ENCODE measurements at places on chromosomes 1 and 21. TPM values are rescaled to one million over a fixed set of nuclear protein-coding genes. Genes with fewer than 3 reads are reported as not detected.

DNA sequence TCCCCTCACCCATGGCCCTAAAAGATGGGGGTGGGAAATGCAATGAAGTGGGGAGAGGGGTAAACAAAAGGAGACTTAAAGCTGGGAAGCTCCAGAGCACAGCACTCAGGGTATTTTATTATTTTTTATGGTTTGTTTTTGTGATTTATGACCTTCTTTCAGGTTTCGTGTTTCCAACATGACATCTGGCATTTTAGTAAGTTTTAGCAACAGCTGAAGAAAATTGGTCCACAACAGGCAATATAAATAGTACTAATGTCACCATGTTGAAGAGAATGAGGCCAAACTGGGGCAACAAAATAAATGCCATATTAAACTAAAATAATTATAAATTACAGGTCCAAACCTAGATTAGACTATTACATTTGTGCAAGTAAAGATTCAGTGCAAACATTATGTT, 56.3 kb downstream of the TBX15 start:
- no peak for DNase-seq

GRCh38 chr1:182348961-182349747, 42.4 kb downstream of the GLUL start:
- DNase-seq: no peak

DNA sequence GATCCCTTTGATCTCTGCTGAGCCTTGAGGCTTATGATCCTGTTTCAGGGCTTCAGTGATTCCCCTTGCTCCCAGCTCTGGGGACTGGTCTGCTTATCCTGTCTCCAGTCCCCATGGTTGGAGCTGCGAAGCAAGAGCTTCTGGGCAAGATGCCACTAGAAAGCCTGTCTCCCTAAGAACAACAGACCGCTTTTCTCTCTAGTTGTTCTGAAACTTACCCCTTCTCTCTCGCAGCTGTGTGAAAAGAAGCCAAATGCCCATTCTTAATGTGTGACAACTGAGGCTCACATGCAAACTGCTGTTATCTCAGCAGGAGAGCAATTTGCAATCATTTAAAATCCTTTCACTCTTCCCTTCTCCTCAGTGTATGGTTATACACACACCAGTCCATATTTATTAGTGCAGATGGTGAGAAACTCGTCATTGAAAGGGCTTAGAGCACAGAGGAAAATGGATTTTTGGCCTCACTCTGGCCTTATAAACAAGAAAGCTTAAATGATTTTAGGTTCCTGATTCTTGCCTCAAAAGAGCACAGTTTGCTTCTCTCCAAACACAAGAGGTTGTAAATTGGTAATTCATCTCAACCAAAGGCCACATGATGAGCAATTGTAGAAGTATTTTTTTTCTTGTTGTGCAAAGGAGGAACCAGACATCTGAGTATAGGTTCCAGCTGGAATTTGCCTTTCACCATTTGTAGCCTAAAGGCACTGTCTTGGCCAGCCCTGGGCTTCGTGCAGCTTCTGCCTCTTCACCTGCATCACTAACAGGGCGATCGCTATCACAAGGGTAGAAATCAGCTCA, 179.2 kb upstream of the LMO4 start:
- DNase-seq: peak; percentile 72

DNA sequence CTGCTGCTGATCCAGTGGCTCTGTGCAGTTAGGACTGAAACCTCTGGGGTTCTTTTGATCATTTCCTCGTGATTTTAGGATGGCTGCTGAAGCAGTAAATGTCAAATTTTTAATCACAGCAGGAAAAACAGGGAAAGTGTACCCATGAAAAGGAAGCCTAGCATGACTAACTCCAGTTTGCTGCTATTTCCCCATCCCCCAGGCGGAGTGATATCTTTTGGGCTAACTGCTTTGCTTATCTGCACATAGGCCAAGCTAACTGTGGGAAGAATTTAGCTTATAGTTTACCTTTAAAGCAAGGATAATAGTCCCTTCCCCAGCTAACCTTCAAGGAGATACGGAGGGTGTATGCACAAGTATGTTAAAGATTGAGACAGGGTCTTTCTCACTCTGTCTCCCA, 149.8 kb upstream of the TNR start:
- peak; percentile 23 for DNase-seq

The GPX7 gene
- 3.8 TPM for polyA plus RNA-seq

DNA sequence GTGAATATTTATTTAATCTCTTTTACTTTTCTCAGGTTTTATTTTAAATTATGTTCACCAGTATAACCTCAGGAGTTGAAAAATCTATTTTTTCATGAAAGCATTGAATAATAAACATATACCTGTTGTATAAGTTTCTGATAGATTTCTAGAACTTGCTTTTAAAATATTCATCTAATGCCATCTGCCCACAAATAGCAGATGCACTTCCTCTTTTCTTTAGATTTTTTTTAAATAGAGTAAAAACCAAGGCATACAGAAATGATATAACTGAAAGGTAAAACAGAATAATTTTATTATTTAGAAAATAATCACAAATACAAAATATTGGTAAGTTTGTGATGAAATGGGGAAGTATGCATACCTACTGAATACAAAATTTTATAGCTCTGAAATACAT, 130.7 kb upstream of the PRMT6 start:
- no peak for DNase-seq

DNA sequence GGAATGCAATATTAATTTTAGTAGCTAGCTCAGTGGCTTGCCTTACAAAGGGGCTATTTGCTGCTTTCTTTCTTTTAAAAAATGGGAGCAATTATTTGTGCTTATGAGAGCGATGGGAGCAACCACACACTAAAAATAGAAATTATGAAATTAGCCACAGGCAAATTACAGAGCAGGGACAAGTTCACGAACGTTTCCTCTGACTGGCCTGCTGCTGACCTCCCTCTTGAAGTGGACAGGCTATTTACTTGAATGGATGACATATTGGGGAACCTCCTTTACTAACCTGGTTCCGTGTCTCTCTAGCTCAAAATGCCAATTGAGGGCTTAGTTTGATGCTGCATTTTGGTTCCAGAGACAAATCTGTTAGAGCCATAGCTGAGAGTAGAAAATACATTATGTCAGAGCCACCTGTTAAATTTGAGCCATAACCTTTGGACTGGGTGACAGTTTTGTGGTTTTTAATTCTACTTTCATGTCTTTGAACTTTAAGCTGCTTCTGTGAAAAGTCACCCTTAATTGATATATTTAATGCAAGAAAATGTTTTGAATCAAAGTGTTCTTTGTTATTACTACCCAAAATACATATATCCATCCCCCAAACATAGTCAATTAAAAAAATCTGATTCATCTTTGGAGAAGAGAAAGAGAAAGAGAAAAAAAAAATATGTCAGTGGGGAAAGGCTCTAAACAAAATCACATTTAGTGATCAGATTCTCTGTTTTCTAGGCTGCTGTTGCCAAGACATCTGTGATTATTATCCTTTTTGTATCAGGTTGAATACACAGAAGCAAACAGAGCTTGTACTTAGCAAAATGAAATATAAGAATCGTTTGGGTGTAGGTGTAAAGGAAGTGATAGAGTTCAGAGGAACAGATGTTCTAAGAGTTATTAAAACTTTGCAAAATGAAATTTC, 351.9 kb downstream of the ADGRL2 start:
- no peak for DNase-seq

The LDLRAD1 gene
- not detected for polyA plus RNA-seq

- DNase-seq: peak; percentile 37
These were observed 79.8 kb upstream of the RALGPS2 start for GRCh38 chr1:178645157-178645807.

DNA sequence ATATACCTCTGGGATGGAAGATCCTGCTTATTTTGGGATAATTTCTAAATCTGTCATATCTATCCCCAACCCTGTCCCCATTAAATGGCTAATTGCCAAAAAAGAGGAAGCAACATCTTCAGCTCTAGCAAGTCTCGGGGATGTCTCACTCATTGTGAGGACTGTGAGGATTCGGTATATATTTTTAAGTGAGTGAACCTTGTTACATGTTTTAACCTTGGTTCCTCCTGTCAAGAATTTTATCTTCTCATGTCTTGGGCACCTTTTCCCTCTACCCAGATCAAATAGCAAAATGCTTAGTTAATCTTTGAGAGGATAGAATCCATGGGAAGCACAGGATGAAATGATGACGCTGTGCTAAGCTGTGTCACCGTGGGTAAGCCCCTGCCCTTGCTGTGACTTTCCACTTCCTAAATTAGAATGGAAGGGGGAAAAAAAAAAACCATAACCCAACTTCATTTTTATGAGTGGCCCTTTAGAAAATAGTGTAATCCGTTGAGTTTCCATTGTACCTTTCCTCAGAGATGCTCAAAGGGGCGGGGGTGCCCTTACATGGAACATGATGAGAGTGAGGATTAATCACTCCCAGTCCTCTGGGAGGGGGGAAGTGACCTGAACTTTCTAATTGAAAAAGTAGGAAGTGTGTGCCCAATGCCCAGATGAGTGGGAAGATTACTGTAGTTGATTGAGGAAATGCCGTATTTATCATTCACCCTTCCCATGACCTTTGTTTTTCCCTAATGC, 7.6 kb downstream of the ATP1A1 start:
- no peak for DNase-seq

The WARS2 gene
- 5.7 TPM for polyA plus RNA-seq

- no peak for DNase-seq
These were observed 177.0 kb downstream of the EIF4G3 start for GRCh38 chr1:20999525-21000244.

GRCh38 chr1:235291599-235292091, 36.3 kb downstream of the ARID4B start:
- no peak for DNase-seq

The BCAS2 gene
- polyA plus RNA-seq: 23.1 TPM

DNA sequence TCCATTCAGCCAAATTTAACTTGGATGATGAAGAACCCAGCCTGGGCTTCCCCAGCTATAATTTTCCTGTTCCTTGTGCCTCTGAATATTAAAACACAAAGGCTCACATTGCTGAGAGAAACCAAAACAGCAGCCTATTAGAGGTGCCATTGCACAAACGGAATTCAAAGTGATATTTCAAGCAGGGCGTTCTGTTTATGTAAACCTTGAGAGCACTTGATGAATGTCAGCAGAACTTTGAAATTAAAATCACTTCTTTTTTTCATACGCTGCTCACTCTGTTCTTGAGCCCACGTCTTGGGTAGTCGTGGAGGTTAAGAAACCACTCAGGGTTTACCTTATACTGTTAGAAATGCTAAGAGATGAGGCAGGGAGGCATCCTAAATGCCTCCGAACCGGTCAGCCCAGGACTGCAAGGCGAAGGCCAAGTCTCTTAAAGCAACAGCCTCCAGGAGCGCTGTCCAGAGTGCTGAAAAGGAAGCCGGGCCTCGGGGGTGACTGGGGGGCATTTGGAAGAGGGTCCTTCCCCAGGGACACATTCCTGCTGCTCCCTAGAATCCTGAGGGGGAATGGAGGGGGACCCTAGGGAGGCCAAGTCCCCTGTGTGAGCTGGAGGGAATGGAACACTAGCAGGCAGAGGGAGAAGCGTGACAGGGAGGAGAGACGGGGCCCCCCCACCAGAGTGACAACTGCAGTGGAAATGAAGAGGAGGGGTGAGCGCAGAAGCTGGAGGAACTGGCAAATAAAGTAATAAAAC, 154.8 kb upstream of the VAMP3 start:
- peak; percentile 46 for DNase-seq

The ANKRD35 gene
- polyA plus RNA-seq: 2.4 TPM

The CLEC20A gene
- polyA plus RNA-seq: not detected
